ENCODE measurements at places on chromosomes 3 and 15.

DNA sequence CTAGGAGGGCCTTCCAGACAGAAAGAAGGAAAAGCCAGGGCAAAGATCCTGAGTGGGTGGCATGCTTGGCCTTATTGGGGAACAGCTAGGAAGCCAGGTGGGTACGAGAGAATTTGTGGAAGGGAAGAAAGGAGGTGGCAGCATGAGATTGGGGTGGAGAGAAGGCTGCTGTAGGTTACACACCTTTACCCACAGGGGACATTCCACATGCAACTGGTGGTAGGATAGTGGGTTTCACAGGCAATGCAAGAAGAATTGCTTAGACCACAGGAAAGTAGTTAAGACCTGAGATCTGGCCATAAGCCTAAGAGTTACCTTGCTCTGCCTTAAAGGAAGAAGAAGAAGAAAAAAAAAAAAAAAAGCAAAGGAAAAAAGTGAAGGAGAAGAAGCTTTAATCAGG is 19.8 kb downstream of the ANP32A start:
- DNase-seq: no peak

- DNase-seq: peak; percentile 12
Observed at GRCh38 chr3:121883507-121883906, 10.7 kb upstream of the SLC15A2 start.

DNA sequence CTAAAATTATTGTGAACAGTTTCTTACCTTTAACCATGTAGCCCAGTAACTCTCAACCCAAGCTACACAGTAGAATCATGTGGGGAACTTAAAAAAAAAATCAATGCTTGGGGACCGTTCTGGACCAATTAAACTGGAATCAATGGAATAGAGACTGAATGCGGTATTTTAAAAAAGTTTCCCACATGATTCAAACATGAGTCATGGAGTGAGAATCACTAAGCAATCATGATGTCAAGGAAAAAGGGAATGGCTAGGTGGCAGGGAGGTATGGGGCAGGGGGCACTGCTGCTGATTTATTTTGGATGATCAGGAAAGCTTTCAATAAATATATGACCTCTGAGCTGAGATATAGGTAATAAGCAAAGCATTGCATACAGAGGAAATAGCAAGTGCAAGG is 250.5 kb upstream of the RORA start:
- no peak for DNase-seq

DNA sequence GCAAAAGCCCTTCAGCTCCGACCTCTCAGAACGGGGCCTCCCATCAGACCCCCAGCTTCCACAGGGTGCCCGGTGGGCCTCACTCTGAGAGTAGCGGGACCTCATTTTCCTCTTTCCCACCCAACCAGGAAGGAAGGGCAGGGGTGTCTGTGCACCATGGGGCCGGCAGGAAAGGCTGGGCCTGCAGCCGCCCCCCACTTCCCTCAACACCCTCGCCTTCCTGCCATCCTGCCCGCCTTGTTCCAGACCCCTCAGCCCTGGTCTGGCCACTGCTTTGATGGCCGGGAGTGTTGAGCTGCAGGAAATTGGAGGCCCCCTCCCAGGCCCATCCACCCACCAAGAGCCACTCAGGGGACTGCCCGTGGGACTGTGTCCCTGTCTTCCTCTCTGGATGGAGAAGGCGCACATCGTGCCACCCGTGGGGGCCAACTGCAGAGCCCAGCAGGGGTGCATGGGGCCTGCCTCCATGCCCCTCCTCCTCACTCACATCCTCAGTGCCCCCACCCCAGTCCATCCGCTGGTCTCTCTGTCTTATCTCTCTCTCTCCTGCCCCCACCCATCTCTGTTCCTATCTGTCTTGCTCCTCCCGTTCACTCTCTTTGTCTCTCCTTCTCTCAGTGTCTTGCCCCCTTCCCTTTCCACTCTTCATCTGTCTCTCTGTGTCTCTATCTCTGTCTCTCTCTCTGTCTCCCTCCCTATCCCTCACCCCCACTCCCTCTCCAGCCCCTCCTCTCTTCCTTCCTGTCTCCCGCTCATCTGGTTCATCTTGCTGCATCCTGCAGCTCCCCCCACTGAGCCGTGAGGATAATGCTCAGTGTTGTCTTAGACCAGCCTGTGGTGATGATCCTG is 1.8 kb upstream of the PLXND1 start:
- no peak for DNase-seq

DNA sequence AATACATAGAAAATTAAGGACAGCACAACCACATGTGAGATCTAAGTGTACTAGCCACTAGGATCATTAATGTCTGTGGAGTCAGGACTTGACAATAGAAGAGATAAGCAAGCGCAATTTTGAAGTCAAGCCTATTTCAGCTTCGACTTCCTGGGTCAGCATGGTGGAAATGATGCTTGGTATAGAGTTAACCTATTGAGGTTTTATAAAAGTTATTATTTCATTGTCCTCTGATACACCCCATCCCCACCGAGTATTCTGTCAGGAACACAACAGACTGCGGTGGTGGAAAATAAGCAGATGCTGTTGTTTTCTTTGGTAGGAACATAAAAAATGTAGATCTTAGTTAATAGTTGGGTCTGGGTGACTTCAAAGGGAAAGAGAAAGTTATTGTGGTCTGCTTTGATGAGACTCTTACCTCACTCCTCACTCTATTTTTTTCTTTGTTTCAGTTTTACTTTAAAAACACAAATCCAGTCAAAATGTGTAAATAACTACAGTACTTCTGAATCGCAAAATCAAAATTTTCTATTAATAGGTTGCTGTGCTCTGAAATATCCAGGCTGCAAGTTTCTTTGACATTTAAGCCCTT is 82.1 kb downstream of the IL5RA start:
- no peak for DNase-seq

GRCh38 chr3:46703013-46703520 is 1.9 kb downstream of the TMIE start:
- no peak for DNase-seq

GRCh38 chr15:54599386-54599785 is 597.4 kb downstream of the RSL24D1 start:
- no peak for DNase-seq

DNA sequence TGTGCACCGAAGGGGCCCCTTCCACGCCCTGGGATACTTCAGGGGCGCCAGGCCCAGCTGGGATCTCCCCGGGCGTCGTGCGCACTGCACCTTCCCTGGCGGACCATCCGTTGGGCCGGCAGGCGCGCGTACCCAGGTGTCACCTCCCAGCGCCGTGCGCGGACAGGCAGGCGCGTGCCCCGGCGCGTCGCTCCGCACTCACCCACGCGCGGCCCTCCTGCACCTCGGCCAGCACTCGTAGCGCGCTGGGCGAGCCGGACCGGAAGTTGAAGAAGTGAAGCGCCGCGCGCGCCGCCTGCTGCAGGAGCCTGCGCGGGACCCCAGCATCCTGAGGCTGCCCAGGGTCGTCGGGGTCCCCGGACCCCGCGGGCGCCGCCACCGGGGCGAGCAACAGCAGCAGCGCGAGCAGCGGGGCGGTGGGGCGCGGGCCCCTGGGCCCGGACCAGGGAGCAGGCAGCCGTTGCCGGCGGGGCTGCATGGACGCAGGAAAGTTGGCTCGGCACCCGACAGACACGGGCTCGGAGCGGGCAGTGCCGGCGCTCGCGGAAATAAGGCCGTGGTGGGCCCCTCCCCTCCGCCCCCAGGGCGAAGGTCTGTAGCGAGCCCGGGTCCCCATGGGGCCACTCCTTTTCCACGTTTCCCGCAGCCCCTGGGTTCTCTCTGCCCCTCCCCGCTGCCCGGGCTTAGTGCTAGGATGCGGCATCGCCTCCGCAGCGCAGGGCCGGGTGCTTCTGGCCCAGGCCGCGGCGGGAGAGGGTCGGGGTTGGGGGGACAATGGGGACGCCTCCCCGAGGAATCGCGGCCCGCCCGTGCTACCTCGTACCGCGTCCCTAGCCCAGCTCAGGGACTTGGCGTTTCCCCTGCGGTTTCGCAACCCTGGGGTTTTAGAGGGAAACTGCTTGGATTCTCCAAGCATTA is at the start of gene RARRES1:
RARRES1 (minus strand) TSS at position 520 of the 918 bp plus-strand sequence; CDS start at position 478, 42 bp downstream.
- DNase-seq: peak; percentile 42

- no peak for DNase-seq
Observed at GRCh38 chr3:45232521-45232920, 6.4 kb upstream of the TMEM158 start.

GRCh38 chr3:26100176-26100575 is 310.3 kb downstream of the OXSM start:
- DNase-seq: no peak

DNA sequence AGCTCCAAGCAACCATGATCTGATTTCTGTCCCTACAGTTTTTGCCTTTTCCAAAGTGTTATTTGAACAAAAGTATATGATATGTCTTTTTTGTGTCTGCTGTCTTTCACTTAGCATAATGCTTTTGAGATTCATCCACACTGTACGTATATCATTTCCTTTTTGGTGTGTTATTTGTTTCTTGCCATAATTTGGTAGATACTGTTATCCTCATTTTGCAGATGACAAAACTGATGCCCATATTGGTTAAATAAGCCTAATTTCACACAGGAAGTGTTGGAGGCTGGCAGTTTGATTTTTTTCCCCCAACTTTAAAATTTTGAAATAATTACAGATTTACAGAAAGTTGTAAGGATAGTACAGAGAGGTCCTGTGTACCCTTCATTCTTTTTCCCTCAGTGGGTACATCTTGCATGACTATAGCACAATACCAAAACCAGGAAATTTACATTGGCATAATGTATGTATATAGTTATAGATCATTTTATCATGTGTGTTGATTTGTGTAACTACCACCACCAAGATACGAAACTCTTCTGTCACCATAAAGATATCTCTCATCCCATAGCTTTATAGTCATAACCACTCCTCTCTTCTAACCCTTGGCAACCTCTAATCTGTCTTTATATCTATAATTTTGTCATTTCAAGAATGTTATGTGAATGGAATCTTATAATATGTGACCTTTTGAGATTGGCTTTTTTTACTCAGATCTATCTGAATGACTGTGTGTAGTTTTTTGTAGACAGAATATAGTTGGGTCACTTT is 55.6 kb downstream of the RASA2 start:
- no peak for DNase-seq

DNA sequence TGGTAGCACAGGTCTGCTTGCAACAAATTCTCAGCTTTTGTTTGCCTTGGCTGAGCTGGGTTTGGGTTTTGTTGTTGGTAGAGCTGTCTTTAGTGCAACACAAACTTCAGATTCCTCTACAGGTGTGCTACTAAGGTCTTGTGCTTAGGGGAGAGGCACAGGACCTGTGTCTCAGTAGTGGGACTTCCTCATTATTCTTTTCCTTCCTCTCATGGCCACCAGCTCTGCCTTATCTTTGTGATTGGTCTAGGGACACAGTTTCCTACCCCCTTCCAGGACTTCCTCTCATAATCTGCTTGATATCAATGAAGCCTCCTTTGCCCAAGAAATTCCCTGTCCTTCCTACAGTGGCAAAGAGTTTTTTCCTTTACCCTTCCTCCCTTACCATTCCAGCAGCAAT is 24.9 kb upstream of the DNAAF4 start:
- no peak for DNase-seq

DNA sequence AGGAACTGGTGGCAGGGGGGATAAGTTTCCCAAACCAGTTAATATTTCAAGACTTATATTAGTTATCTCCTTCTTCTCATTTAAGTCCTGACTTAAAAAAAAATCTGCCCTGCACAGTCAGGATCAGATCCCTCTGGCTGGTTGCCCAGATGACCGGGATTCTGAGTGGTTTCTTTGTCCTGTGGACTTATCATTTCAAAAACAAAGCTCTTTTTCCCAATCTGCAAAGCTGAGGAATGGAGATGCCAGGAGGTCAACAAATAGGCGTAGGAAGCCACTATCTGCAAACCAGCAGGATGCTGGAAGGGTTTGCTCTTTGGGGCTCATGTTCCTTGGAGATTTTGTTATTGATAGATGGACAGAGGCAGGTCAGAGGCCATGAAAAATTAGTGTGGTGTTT is 5.8 kb downstream of the C3orf20 start:
- no peak for DNase-seq

DNA sequence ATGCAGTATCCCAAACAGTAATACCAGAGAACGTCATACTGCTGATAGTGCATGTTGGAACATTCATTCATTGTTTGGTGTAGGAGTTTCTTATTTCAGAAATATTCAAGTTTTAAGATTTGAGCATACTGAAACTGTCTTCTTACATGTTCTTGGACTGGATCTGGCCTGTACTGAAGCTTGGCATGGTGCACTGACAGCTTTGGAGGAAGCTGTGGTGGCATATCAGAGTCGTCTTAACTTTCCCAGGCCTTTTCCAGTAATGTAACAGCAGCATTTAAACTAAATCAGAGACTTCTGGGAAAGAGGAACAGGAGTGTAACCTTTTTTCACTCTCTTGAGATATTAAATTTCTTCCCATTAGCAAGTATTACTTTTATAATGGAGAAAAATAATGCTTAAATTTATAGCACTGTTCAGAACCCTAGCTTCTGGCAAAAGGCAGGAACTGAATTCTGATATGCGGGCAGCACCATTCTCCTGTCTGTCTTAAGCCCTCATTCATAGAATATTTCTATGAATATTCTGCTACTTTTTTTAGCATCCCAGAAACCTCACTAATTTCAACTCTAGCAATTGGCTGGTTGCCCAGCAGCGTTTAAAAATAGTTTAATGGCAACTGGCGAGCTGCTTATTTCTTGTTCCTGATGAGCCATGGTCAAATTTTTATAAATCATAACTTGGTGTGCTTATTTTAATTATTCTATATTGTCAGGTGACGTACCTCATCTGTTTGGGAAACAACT is 31.1 kb downstream of the DNAJC13 start:
- no peak for DNase-seq

GRCh38 chr15:48806151-48806550 is 4.7 kb downstream of the CEP152 start:
- no peak for DNase-seq

- DNase-seq: no peak
Observed at GRCh38 chr3:46663591-46664135, 29.8 kb downstream of the ALS2CL start.

- peak; percentile 55 for DNase-seq
Observed at GRCh38 chr15:68700455-68701123, 120.1 kb downstream of the ANP32A start.

- DNase-seq: no peak
Observed at GRCh38 chr15:65801229-65801805, 9.2 kb upstream of the DENND4A start.

DNA sequence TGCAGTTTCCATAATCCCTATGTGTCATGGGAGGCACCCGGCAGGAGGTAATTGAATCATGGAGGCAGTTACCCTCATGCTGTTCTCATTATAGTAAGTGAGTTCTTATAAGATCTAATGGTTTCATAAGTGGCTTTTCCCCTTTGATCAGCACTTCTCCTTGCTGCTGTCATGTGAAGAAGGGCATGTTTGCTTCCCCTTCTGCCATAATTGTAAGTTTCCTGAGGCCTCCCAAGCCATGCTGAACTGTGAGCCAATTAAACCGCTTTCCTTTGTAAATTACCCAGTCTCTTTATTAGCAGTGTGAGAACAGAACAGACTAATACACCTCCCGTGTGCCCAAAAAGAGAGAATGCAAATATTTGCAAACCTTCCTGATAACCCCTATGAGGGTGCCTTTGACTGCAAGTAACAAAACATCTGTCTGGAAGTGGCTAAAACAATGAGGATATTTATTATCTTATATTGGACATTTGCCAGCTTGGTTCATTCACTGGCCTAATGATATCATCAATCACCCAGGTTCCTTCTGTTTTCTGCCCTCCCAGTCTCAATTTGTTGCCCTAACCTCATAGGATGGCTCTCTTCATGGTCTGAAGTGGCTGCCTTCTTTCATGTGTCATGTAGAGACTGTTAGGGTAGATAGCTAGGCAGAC is 68.7 kb downstream of the BHLHE40 start:
- DNase-seq: no peak

- DNase-seq: no peak
Observed at GRCh38 chr3:161310649-161311423, 60.5 kb downstream of the SPTSSB start.
